ENCODE measurements at places on chromosomes 5 and 9.

DNA sequence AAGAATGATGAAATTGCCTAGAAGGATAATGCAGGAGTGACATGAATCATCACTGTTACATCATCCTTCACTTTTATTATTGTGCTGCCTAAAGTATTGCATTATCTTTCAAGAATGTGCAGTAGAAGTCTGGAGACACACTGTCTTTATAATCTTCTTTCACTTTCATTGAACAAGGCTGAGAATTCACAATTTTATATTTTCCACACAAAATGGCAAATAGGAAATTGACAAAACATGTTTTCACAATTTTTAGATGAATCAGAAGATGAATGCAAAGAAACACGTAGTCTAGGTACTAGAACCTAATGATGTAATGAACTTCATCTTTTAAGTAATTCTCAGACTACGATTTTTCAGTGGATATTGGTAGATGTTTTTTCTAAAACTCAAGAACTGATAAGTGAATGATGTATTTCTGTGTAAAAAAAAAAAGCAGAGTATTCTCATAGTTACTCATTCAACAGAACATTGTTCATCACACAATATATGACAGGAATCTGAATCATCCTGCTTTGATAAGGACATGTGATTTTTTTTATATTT lies 131.5 kb upstream of the GRHPR start:
- peak; percentile 65 for DNase-seq

- DNase-seq, result no peak
These were observed 20.3 kb upstream of the TMEM174 start for GRCh38 chr5:73152411-73153388.

DNA sequence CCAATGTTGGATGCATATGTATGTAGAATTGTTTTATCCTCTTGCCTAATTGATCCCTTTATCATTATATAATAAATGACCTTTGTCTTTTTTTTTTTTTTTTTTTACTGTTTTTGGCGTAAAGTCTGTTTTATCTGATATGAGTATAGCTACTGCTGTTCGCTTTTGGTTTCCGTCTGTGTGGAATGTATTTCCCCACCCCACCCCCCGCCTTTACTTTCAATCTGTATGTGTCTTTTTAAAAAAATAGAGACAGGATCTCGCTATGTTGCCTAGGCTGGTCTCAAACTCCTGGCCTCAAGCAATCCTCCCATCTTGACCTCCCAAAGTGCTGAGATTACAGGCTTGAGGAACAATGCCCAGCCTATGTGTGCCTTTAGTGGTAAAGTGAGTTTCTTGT lies 11.3 kb downstream of the AHRR start:
- no peak for DNase-seq

- no peak for DNase-seq
These were observed 50.8 kb downstream of the DCP2 start for GRCh38 chr5:113027431-113027830.

GRCh38 chr9:124496075-124496449 lies 11.1 kb downstream of the NR5A1 start:
- DNase-seq, result no peak

DNA sequence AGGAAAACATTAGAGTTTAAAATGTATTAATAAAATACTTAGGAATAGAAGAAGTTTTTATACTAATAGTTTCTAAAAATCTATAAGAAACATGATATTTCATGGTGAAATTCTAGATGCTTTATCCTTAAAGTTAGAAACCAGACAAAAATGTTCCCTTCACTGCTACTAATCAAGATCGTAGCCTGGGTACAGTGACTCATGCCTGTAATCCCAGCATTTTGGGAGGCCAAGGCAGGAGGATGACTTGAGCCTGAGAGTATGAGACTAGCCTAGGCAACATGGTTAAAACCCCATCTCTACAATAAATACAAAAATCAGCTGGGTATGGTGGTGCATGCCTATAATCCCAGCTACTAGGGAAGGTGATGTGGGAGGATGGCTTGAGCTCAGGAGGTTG lies 30.4 kb upstream of the KLF9 start:
- DNase-seq, result no peak

DNA sequence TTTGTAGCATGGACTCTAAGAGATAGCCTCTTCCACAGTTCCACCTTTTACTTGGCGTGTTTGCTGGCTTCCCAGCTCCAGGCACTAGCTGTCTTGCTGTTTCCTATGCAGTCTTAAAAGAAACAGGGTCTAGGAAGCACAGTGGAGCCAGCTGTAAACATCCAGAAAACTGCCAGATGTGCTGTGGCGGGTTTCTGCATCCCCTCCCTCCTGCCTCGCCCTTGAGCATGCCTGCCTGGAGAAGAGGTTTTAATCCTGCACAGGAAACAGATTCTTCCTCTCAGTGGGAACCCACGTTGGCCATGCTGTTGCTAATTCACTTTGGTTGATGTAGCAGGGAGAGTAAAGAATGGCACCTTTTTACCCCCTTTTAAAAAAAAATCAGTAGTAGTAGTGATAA lies 121.3 kb downstream of the RPS23 start:
- DNase-seq, result no peak

- no peak for DNase-seq
These were observed 10.2 kb downstream of the CMYA5 start for GRCh38 chr5:79699763-79700400.

- no peak for DNase-seq
These were observed 199.9 kb upstream of the PIK3R1 start for GRCh38 chr5:68015381-68016302.

DNA sequence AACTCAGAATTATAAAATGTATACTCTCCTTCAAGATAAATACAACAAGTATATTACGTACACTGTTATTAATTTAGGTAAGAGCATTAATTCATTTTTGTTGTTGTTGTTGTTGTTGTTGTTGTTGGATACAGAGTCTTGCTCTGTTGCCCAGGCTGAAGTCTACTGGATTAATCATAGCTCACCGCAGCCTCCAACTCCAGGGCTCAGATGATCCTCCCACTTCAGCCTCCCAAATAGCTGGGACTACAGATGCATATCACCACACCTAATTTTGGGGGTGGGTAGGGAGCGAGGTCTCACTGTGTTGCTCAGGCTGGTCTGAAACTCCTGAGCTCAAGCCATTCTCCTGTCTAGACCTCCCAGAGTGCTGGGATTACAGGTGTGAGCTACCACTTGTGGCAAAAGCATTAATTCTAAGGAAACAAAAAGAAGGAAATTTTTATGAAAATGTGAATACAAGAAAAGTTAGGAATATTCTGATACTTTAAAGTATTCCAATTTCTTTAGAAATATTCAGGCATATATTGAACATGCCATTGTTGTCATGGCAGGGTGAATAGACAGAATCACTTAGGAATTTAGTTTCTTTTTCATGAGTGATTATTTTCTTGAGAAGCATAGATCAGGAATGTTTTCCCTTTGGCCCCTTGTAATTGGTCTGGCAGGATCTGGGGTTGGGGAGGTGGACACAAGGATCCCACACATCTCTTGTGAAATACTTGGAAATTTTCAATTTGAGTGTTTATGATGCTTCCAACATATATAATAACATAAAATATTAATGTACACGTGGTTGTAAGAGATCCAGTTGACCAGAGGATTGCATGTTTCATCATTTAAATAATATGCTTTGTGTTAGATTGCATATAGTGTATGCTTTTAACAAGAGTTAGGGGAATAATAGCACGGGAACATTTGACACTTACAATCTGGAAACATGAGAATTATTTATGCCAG lies 263.6 kb downstream of the FANCC start:
- DNase-seq, result no peak

DNA sequence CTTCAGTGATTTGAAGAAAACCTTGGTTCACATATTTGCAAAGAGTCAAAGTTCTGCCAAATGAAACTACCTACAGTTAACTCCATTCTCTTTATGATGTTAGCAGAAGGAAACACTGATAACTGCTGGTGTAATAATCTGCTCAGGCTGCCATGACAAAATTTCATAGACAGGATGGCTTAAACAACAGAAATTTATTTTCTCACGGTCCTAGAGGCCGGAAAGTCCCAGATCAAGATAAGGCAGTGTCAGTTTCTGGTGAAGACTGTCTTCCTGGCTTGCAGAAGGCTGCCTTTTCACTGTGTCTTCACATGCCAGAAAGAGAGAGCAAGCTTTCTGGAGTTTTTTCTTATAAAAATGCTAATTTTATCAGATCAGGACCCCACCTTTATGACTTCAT lies 102.4 kb upstream of the PARP8 start:
- DNase-seq, result peak; percentile 50

DNA sequence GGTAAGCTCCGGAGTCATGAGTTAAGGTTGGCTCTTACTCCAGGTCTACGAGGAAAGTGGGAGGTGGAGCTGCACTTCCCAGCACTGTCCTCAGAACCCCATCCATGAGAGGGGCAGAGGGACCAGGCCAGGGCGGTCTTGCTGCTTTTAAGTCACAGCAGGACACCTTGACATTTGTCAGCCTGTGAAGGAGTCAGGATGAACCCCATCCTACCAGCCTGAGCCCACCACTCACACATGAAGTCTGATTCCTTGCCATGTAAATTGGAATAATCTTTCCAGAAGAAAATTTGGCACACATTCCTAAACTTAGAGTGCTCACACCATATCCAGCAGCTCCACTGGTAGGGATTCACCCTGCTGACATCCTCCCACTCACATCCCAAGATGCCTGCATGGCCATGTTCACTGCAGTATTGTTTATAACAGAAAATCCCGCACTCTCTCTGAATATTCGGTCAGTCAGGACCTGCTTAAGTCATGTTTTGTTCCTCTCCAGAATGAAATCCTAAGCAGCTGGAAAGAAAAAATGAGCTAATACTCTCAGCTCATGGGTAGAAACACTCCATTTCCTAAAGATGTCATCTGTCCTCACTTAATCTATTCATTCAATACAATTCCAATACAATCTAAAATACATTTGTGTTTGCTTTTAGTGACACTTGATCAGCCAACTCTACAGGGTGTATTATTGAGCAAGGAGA lies 79.3 kb upstream of the COL5A1 start:
- DNase-seq, result no peak

DNA sequence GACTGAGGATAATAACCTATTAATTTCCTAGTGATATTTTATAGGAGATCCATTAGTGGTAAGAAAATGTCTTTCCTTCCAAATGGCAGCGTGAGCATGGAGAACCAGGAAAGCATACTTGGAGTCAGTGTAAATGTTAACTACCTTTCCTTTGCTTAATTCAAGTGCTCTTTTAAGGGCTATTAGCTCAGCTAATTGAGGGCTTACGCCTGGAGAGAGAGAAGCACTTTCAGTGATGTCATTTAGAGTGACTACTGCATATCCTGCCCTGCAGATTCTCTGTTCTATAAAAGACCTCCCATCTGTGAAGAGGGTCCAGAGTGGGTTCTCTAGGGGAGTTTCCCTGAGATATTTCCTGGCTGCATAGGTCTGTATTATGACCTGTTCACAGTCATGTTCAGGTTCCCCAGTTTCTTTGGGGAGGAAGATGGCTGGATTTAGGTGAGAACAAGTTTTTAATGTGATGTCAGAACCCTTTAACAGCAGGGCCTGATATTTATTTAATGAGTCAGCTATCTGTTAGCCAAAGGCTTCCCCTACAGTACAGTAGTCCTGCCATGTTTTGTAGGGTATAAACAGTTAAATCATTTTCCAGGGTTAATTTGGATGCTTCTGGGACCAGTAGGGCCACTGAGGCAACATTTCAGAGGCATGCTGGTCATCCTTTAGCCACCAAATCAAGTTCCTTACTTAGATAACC lies 89.6 kb downstream of the TRIM36 start:
- no peak for DNase-seq

GRCh38 chr5:51599587-51599986 lies 216.3 kb downstream of the ISL1 start:
- no peak for DNase-seq

GRCh38 chr5:15008476-15008875 lies 136.9 kb upstream of the ANKH start:
- DNase-seq, result no peak

DNA sequence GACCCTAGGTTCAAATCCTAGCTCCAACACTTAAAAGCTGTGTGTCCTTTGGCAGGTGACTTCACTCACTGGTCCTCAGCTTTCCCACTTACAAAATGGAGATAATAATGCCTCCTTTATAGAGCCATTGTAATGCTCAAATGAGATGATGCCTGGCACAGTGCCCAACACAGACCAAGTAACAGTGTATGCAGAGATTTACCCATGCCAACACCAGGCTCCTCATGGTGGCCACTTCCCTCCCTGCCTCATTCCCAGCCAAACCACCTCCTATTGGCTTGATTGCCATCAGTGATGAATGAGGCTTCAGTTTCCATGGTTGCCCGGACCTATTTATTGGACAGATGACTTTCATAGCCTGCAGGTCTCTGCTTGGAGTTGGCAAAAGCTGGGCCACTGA lies 469.4 kb downstream of the CDK5RAP2 start:
- DNase-seq, result no peak

- no peak for DNase-seq
These were observed 8.0 kb downstream of the PTCD2 start for GRCh38 chr5:72328172-72328571.

- no peak for DNase-seq
These were observed 288.3 kb upstream of the NR4A3 start for GRCh38 chr9:99533421-99533820.

DNA sequence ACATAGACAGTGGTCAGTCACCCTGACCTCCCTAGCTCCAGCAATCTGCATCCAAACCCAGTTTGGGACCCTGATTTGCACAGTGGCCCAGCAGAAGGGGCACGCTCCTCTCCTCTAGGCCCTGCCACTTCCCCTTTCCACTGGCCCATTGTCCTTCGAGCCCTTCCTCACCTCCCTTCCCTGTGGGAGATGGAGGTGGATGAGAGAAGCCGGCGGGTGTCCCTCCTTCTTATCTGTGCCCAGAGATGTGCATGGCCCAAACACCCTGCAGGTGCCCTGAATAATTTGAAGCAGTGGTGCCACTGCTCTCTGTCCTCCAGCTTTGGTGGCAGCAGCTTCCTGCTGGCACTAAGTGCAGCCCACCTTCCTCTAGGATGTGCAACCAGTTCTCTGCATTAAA lies 140.0 kb downstream of the BARX1 start:
- no peak for DNase-seq

DNA sequence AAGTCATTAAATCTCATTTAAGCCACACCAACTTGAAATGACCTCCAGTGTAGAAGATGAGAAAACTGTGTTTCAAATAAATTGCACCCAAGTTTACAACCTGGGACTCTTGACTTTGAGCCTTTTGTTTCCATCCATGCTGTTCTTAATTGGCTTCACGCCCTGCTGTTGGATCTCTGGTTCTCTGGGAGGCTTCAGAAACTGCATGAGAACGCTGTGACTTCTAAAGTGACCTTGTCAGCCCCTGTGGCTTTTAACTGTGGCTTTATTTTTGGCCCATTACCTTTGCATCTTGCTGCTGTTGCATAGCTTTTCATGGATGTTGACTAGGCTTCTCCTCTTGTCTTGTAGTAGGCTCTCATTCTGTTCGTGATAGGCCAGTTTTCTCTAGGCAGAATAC lies 29.3 kb downstream of the TNFAIP8 start:
- no peak for DNase-seq

- no peak for DNase-seq
These were observed 24.3 kb upstream of the UBAP2 start for GRCh38 chr9:34072868-34073590.

- no peak for DNase-seq
These were observed 35.7 kb downstream of the DPYSL3 start for GRCh38 chr5:147474140-147474539.

DNA sequence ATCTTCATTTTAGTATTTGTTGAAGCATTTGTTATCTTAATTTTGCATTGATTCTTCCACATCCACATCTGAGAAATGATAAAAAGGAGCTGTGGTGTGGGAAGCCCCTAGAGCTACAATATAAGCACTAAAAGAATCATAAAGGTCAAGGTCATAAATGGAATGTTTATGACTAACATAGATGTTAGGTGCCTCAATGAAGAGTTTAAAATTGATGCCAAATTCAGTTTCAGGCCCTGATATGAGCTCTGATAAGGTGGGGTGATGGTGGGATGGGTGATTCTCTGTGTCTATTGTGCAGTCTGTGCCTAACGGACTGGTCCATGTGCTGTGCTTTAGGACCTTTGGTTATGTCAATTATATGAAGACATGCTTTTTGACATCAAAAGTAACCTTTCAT lies 61.2 kb upstream of the CAMK4 start:
- no peak for DNase-seq

Measured in NAMALWA (cell line).